ENCODE measurements at places on chromosomes 4 and X.

DNA sequence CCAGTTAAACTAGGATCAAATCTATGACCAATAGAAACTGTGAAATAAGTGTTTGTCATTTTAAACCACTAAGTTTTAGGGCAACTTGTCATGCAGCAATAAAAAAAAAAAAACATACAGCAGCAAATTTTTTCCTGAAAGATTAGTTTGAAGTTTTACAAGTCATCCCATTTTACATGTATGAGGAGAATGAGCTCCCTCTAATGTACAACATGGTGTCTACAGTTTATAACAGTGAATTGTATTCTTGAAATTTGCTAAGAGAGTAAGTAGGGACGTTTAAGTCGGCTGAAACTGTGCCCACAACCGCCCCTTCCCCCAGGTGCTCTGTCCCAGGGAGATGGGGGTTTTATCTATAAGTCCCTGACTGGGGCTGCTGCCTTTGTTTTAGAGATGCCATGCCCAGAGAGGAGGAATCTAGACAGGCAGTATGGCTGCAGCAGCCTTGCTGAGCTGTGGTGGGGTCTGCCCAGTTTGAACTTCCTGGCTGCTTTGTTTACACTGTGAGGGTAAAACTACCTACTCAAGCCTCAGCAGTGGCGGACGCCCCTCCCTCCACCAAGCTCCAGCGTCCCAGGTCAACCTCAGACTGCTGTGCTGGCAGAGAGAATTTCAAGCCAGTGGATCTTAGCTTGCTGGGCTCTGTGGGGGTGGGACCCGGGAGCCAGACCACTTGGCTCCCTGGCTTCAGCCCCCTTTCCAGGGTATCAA is 499.3 kb upstream of the CT83 start:
- DNase-seq = peak; percentile 10

- DNase-seq = no peak
Measured at GRCh38 chrX:120732461-120732860, 102.6 kb upstream of the C1GALT1C1 start.

DNA sequence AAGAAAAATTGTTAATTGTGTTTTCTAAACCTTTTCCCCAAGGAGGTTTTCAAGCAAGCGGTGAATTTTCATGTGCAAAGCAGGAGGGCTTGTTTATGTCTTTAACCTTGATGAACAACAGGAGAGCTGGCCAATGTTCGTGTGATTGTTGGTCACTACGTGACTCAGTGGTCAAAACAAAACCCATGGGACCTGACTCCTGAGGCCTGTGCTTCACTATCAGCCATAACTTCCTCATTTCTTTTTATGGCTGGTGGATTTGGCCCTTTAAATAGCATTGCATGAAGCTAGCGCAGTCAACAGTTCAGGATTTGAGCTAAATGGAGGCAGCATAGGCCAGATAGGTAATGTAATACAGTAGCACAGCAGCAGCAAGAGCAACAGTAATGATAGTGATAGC is 80.5 kb downstream of the MID1IP1 start:
- DNase-seq = no peak

DNA sequence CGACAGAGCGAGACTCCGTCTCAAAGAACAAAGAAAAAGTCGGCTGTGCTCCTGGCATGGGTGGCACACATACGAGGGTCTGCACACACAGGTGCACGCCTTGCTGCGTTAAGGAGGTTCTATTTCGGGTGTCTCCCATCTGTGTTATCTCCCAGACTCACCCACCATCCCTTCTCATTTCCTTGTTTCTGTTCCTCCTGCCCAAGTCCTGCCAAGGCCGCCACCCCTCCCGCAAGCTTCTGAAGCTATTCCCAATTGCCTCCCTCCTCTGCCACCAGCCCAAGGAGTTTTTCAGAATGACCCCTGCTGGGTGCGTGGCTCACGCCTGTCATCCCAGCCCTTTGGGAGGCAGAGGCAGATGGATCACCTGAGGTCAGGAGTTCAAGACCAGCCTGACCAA is 6.0 kb upstream of the IL3RA start:
- DNase-seq = no peak

DNA sequence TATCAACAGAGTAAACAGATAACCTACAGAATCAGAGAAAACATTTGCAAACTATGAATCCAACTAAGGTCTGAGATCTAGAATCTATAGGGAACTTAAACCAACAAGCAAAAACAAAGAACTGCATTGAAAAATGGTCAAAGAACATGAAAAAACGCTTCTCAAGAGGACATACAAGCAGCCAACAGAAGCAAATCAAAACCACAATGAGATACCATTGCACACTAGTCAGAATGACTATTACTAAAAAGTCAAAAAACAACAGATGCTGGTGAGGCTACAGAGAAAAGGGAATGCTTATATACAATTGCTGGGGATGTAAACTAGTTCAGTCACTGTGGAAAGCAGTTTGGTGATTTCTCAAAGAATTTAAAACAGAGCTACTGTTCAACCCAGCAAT is 255.7 kb downstream of the TMEM47 start:
- no peak for DNase-seq

- no peak for DNase-seq
Measured at GRCh38 chr4:85928775-85929591, 430.9 kb downstream of the MAPK10 start.

GRCh38 chrX:54758114-54759055 is 39.7 kb downstream of the ITIH6 start:
- no peak for DNase-seq

DNA sequence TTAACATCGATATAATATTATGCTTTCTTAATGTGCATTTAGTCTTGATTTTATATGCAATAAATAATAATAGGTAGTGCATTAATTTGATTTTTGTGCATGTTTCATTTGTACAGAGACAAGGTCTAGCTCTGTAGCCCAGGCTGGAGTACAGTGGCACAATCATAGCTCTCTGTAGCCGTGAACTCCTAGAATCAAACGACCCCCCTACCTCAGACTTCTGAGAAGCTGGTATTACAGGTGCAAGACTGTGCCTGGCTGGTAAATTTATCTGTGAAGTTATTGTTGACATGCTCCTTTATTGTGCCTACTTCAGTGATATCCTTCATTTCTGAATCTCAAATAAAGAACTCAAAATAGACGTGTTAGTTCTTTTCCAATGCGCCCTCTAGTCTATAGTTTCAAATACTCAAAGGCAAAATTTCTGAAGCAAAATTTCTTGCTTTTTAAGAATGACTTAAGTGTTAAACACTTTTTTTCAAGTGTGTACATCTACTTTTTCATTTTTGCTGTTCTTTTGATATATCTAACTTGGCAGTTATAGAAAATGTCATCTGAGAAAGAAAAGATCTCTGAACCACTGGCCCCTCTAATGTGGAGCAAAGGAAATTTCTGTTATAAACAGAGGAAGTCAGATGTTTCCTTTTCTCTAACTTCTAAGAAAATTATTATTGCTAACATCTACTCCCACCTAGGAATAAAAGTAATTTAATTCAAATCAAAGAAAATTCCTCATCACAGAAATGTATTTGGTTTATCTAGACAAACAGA is 28.3 kb upstream of the GUCY1A1 start:
- no peak for DNase-seq

- no peak for DNase-seq
Measured at GRCh38 chr4:39044956-39045826, 13.0 kb upstream of the TMEM156 start.

DNA sequence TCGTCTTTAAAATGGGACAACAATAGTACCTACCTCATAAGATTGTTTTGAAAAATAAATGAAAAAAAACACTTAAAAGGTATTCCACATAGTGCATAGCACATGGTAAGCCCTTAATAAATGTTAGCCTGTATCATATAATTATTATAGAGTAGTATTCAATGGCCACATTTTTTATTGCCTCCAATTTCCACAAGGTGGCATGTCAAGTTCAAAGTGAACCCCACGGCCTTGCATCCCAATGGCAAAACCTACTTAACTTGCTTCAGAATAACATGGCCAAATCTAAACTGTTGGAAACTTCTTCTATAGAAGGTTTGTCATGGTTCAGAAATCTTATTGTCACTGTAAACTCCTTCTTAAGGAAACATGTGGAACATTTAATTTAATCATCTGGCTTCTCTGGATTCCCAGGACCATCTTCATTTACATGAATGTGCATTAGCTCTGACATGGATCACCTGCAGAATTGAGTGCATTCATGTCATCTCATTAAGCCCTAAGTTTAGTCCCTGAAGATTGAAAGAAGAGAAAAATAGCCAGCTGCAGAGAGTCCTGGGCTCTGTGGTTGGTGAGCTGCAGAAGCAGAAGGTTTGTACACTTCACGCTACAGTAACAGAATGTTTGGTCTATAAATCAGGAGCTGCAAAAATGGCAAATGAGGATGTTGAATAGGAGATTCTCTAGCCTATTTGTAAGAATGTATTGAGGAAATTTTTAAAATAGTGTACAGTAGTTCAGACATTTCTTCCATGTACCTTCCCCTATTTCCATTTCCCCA is 61.0 kb downstream of the ANXA3 start:
- no peak for DNase-seq

- DNase-seq = no peak
Measured at GRCh38 chr4:188986271-188986689, 847.0 kb downstream of the TRIML1 start.

- no peak for DNase-seq
Measured at GRCh38 chrX:46400530-46401443, 144.4 kb downstream of the ZNF674 start.

DNA sequence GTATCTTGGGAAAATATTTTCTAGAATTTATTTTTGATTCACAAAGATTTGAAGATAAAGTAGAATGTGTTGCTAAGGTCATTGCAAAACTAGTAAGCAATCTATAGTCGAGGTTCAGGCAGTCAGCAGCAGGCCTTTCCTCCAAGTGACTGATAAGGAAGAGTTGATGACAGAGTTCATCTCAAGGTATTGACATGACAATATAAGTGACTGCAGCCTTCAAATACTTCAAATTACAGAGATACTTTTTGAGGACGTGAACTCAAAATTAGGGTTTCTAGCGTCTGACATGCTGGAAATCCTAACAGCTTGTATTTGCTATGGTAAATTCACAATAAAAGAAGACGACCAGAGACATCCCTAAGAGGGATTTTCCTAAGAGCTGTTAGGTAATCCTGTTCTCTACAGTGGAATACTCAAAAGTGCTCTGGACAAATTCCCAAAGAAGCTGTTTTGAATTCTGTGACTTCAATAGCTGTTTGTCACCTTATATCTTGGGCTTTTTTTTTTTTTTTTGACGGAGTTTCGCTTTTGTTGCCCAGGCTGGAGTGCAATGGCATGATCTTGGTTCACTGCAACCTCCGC is 7.4 kb downstream of the ARHGAP10 start:
- no peak for DNase-seq

- DNase-seq = no peak
Measured at GRCh38 chr4:116020141-116020722, 906.8 kb upstream of the NDST4 start.

- DNase-seq = no peak
Measured at GRCh38 chrX:47850901-47851300, 14.2 kb downstream of the ZNF81 start.

DNA sequence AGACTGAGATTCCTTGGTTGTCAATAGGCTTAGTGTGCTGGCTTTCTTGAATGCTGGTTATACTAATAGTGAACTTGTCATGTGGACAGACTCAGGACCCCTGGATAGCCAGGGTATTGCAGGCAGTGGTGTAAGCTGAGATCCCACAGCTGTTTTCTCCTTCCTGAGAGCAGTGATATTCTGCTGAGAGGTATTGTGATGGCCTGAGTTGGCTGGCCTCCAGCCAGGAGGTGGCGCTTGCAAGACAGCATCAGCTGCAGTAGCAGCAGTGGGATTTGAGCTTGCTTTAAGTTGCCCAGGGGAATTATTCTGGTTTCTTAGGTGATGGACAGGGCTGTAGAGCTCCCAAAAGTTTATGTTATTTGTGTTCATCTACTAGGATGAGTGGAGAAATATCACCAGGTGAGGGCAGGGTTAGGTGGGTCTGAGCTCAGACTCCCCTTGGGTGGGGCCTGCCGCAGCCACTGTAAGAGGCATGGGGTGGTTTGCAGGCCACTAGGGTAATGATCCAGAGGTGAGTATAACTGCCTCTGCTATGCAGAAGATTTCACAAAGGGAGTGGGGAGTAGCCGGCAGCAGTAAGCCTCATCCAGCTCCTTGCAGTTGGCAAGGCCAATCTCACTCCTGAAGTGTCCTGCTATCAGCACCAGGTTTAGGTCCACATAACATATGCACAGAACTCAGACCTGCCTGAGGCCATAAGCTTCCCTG is 66.2 kb downstream of the IL15 start:
- no peak for DNase-seq

- no peak for DNase-seq
Measured at GRCh38 chr4:145539671-145540070, 58.0 kb downstream of the SMAD1 start.

- no peak for DNase-seq
Measured at GRCh38 chr4:36761607-36762006, 480.2 kb downstream of the DTHD1 start.

DNA sequence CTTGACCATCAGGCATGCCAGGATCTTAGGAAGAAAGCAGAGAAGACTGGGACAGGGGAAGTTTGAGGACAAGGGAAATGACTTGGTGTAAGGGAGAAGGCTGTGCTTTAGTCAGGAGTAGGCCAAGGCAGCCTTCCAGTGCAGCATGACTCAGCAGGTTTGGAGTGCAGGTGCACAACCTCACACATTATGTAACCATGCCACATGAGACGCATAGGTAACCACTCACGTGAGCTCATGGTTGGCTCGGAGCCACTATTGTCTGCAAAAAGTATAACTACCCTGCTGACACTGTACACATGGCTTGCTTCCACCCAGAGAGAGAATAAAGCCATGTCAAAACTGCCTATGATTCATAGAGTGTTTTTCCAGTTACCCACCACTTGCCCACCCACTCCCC is 715.9 kb downstream of the SMARCA1 start:
- no peak for DNase-seq

DNA sequence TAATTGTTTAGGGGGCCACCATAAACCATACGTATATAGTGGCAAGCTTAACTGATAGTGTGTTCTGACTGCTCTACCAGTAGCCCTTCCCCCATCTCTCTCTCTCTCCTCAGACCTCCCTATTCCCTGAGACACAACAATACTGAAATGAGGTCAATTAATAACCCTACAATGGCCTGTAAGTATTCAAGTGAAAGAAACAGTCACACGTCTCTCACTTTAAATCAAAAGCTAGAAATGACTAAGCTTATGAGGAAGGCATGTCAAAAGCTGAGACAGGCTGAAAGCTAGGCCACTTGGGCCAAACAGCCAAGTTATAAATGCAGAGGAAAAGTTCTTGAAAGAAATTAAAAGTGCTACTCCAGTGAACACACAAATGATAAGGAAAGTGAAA is 78.0 kb downstream of the PRDM5 start:
- no peak for DNase-seq

Measured in SK-N-MC (cell line).